Caki2 (cell line): ENCODE measurements at places on chromosomes 16 and 17.

DNA sequence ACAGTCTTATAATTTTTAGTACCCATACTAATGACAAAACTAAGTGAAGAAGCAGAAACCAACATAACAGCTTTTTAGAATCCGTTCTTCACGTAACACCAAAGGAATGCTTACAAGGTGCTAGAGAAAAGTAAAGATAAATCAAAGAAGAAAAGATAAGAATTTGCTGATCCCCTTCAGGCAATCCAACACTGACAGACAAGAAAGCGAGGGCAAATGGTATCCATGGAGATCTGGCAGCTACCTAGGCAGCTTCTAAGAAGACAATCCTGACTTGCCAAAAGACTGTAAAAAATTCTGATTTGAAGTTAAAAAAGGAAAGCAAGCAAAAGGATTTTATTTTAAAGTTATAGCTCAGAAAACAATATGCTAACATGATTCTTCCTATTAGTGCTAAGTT lies 14.6 kb downstream of the BBS2 start:
- DNase-seq = no peak

DNA sequence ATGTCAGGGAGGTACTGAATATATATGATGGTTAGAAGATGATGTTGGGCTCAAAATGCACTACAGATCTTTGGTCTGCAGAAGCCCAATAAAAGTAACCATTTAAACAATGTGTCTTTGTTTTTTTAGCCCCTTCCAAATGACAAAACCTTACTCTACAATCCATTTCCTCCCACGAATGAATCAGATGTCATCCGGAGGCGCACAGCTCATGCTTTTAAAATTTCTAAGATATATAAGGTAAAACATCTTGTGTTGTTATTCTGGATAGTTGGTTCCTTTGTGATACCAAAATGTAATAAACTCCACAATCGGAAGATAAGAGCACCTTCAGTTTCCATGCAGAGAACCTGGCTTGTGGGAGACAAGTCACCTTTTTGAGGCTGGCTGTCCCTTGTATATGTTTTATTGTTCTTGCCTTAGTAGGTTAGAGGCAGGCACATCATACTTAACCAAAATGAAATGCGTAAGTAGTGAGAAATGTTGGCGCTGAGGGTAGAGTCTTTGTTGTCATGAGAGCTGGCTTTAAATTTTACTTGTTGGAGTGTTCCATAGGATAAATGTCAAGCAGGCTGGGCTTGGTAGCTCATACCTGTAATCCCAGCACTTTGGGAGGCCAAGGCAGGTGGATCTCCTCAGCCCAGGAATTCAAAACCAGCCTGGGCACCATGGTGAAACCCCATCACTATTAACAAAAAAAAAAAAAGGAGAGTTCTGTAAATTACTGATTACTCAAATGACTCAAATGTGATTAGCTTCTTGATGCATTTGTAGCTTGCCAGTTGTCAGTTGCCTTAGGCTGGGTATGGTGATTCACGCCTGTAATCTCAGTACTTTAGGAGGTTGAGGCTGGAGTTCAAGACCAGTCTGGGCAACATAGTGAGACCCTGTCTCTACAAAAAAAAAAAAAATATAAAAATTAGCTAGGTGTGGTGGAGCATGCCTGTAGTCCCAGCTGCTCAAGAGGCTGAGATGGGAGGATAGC lies 19.7 kb upstream of the SNTB2 start:
- DNase-seq = no peak

DNA sequence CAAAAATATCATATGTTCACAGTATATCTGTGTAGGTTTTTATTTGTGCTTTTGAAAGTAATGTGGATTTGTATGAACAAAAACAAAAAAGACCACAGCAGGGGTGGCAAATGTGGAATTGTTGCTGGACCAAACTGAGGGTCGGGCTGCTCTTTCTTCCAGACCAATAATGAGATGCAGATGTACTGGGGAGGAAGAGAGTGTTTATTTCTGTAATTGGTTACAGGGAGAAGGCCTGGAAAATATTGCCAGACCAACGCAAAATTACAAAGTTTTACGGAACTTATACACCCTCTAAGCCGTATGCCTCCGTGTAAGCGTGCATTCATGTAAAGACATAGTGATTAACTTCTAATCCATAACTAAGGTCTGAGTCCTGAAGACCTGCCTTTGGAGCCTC lies 353.9 kb upstream of the C16orf82 start:
- DNase-seq = no peak

DNA sequence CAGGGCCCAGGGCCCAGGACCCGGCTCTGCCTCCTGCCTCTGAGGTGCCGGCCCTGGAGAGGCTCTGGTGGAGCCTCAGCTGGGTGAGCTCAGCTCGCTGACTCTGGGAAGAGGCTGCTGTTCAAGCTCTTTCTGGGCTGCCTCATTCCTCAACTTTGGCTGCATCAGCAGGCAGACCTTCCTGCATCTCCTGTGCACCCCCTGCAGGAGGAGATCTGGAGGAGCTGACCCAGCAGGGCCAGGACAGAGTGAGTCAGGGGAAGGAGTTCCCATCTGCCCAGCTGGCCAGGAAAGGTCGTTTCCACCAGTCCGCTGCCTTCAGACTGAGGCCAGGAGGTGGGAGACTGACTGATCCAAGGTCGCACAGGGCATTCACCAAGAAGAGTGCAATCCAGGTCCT lies 10.7 kb downstream of the CRHR1 start:
- DNase-seq = no peak

DNA sequence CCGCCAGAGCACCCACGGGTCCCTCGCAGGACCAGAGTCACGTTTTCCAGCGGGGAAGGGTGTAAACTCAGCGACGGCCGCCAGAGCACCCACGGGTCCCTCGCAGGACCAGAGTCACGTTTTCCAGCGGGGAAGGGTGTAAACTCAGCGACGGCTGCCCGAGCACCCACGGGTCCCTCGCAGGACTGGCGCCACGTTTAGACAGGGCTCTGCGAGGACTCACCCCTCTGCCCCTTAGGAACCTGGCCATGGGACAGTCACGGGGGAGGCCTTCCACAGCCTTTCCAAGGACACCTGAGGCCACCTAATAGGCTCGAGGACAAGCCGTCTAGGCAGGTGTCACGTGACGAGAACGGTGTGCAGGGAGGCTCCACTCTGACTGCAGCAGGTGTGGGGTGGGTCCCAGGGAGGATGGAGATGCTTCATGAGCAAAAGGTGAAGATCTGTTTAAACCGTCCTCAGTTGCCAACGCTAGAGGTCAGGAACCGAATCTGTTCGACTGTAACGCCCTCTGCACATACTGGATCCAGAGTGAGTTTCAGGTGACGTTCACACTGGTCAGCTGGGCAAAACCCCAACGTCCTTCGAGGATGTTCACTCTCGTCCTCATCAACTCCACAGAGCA lies 48.0 kb upstream of the METRNL start:
- DNase-seq = no peak

DNA sequence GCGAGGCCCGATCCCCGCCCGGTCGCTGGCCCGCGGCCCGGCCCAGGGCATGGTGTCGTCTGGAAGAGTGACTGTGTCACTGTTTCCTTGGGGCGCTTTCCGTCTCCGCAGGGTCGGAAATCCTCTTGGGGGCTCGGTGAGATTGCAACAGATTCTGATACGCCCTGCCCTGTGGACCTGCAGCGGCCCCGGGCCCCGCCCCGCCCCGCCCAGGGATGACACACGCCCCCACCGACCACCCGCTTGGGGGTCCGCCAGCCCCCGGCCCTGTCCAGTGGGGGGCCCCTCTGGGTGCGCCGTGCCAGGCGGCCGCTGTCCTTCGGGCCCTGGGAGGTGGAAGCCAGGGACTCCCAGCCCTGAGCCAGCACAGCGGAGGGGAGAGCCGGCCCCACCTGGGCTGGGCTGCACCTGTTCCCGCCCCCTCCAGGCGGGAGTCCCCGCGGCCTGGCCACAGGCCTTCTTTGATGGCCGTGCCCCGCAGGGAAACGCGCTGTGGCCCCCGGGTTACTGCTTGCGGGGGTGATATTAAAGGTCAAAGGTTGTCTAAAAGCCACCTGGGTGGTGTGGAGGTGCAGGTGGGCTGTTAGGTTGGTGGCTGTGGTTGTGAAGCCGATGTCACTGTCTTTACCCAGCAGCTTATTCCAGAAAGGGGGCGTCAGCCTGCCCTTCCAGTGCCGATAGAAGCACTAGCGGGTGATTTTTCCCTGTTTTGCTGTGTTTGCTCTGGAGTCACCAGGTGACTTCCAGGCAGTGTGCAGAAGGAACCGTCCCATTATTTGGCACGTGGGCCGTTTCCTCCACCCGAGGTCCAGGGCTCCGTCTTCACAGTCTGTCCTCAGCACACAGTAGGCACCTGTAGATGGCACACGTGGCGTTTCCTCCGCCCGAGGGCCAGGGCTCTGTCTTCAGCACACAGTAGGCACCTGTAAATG lies 752 bp downstream of the TBC1D24 start:
- no peak for DNase-seq

GRCh38 chr17:41315204-41315794 lies at the start of gene KRTAP17-1:
TSS of gene KRTAP17-1 (minus strand) at chr17:41315710. CDS start at chr17:41315650, 60 bp downstream.
- DNase-seq = no peak

DNA sequence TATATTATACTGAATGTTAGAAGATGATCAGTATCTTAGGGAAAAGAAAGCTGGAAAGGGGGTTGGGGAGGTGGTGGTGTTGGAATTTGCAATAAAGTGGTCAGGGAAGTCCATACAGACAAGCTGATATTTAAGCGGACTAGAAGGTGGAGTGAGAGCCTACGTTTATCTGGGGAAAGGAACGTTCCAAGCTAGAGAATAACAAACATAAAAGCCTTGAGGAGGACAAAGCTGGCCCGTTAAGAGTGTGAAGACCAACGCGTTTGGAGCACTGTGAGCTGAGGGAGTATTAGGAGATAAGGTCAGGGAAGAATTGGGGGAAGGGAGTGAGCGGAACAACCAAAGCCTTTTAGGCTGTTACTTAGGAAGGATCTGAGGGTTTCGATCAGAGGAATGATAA lies 1.4 kb downstream of the DDX42 start:
- DNase-seq = no peak

GRCh38 chr17:31147507-31148202 lies 52.9 kb downstream of the NF1 start:
- DNase-seq = no peak

DNA sequence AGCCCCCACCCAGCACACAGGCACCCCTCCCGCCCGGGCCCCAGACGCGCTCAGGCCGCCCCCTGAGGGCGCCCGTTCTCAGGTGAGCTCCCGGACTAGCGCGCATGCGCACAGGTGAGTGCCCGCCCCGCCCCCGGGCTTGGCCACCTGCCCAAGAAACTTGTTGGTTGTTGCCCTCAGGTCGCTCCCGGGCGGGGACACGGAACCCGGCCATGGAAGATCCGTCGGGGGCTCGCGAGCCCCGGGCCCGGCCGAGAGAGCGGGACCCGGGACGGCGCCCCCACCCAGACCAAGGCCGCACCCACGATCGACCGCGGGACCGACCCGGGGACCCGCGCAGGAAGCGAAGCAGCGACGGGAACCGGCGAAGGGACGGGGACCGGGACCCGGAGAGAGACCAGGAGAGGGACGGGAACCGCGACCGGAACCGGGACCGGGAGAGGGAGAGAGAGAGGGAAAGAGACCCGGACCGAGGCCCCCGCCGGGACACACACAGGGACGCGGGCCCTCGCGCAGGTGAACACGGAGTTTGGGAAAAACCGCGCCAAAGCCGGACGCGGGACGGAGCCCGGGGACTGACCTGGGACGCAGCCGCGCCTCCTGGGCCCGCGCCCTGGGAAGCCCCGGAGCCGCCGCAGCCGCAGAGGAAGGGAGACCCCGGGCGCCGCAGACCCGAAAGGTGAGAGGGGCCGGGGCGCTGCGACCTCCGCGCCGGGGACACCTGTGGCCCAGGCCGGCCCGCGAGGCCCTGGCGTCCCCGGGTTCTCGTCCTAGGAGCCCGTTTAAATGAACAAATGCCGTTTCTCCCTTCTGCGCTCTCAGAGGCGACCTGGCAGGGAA lies at the start of gene MARVELD3:
Gene MARVELD3, plus strand, starts transcription at position 167 of the 840 bp plus-strand sequence. Its CDS starts 46 bp downstream, at position 213.
- no peak for DNase-seq

DNA sequence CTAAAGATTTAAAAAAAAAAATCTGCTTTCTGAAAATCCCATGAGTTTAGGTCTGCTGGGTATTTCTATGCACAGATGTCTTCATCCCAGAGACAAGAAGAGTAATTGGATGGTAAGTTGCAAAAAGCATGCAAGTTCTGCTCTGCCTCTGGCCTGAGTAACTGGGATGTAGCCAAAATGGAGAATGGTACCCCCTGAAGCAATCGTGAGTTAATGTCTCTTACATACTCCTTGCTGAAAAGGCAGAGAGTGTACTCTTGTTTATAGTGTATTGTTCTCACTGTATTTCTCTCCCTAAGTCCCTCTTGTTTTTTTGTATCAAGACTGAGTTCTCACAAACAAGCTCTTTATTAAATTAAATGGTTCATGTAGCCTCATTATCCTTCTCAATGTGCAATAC lies 259.0 kb downstream of the IRX3 start:
- no peak for DNase-seq

GRCh38 chr16:50434872-50435478 lies 66.2 kb upstream of the BRD7 start:
- no peak for DNase-seq

DNA sequence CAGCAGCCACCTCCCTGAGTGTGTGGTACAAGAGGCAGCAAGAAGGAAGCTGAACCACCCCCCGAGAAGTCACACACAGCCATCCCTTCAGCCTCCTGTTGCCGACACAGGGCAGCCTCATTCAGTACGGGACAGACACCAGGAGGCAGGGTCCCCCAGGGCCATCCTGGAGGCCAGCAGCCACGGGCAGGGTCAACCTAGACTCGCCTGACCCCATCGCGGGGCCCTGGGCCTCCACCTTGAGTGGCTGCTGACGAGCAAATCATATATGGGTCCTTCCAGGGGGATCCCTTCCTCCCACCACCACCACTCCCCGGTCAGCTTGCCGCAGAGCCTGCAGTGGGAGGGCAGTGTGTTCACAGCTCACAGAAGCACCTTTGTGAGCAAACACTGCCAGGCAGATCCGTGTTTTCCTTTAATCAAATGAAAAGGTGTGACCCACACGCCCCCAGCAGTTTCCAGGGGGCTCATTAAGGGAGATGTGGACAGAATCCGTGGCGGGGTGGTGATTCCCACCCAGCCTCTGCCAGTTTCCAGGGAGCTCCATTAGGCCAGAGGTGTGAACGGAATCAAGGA lies 5.6 kb upstream of the ACSF3 start:
- DNase-seq = no peak

DNA sequence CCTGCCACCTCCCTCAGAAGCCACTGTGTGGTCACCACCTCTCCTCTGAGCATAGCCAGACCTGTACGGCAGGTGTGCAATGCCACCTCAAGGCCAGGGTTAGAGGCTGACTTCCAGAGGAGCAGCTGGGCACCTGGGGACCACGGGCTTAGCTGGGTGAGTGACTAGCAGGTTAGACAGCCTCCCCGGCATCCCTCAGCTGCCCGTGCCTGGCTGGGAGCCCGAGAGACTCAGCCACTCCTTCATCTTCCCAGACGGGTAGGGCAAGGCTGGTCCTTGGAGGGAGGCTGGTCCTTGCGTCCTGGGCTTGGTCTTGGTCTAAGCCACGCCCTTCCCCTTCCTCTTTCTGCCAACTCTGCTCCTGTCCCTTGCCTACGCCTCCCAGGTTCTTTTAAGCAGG lies 7.8 kb downstream of the CRHR1 start:
- no peak for DNase-seq

GRCh38 chr17:7443499-7444485 lies 1.1 kb upstream of the CHRNB1 start:
- DNase-seq = no peak

GRCh38 chr17:47948706-47949196 lies 7.4 kb downstream of the PNPO start:
- peak; percentile 61 for DNase-seq
